GM04503 (cell line): ENCODE measurements at places on chromosomes 1 and 21.

DNA sequence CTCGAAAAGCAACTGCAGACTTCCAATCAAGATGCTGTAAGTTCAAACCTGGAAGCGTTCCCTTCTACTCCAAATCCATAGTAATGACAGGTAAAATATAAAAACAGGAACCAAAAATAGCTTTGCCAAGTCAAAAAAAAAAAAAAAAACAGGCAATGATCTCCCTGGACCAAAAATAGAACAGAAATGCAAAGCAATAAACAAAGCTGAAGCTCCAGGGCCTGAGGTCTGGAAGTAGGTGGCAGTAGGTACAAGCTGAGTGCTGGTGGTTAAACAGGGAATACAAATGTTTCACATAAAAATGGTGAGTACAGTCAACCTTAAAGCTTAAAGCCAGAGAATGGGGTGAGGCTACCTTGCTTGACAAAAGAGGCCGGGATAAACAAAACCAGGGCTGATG lies 610.8 kb downstream of the SMYD3 start:
- DNase-seq, result no peak

GRCh38 chr1:173414136-173414535 lies 63.0 kb upstream of the PRDX6 start:
- no peak for DNase-seq

GRCh38 chr1:234494049-234494448 lies 15.1 kb upstream of the TARBP1 start:
- DNase-seq, result no peak

DNA sequence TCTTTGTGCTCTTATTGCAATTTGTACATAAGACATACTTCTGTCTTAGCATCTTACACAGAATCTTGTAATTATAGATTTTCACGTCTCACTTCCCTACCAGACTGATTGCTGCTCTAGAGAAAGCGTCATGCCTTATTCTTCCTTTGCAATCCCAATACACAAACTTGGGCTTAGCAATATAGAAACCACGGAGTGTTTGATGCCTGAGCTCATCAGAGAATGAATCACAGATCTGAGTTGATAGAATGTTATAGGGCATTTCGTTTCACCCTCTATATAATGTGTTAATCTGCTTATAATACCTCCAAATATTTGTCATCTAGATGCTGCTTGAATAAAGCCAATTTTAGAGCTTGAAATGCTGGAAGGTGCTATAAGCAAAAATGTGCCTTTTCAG lies 6.6 kb downstream of the FMO1 start:
- DNase-seq, result no peak

- DNase-seq, result no peak
Measured at GRCh38 chr1:154179946-154180687, 11.8 kb downstream of the TPM3 start.
